ENCODE measurements at places on chromosomes 13 and 19.

GRCh38 chr13:75050419-75051046 is 431.4 kb downstream of the TBC1D4 start:
- no peaks in the 10 kb centered on the region for H3K36me3 ChIP-seq
- no peaks in the 10 kb centered on the region for H3K4me1 ChIP-seq
- H3K27ac ChIP-seq: no peak overlapping the region
- H3K4me3 ChIP-seq: no peak overlapping the region

DNA sequence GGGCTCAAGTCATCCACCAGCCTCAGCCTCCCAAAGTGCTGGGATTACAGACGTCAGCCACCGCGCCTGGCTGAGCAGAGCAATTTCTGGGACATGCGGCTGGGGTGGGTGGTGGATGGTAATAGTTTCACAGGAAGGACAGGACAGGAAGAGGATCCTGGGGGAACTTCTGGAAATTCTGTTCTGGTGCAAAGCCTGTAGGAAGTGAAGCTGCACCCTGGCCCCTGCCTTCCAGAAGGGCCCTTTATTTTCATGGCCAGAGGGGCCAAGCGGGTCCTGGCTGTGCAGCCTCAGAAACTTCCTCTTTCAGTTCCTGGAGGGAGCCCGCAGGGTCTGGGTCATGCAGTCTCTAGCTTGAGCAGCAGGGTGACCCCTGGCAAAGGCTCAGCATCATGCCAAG is 15.7 kb downstream of the FEM1A start:
- H3K4me3 ChIP-seq: no peak overlapping the region
- peak; percentile 75 for DNase-seq

- H3K27me3 ChIP-seq: no peaks in the 10 kb centered on the region
- DNase-seq: no peak
- no peak overlapping the region for H3K4me3 ChIP-seq
- H3K4me1 ChIP-seq: no peaks in the 10 kb centered on the region
- H3K36me3 ChIP-seq: no peaks in the 10 kb centered on the region
Observed at GRCh38 chr13:35767256-35767976, 290.9 kb upstream of the MAB21L1 start.

DNA sequence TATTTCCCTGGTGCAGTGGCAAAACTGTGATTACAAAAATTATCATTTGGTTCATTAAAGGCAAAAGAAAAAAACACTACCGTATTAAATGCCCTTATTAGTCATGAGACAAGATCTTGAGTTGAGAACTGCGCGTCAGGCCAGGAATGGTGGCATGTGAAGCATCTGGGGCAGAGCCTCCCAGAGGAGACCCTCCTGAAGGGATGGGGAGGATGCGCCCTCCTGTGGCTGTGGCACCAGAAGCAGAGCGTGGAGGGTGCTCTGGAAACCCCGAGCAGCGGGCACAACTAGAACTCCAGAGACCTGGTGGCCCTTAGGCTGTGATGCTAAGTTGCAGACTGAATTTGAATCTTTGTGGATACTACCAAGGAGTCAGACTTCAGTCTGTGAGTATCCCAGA is 11.5 kb downstream of the CUL4A start:
- no peak for DNase-seq
- no peaks in the 10 kb centered on the region for H3K27me3 ChIP-seq
- no peak overlapping the region for H3K4me3 ChIP-seq
- H3K36me3 ChIP-seq: peaks cover 6% of the 10 kb centered on the region
- H3K4me1 ChIP-seq: peaks cover 17% of the 10 kb centered on the region
- H3K27ac ChIP-seq: no peak overlapping the region

- H3K4me3 ChIP-seq: no peak overlapping the region
- DNase-seq: peak; percentile 82
- peak overlapping the region; percentile 13 for H3K27ac ChIP-seq
Observed at GRCh38 chr19:10812902-10813404, 23.1 kb downstream of the TMED1 start.

DNA sequence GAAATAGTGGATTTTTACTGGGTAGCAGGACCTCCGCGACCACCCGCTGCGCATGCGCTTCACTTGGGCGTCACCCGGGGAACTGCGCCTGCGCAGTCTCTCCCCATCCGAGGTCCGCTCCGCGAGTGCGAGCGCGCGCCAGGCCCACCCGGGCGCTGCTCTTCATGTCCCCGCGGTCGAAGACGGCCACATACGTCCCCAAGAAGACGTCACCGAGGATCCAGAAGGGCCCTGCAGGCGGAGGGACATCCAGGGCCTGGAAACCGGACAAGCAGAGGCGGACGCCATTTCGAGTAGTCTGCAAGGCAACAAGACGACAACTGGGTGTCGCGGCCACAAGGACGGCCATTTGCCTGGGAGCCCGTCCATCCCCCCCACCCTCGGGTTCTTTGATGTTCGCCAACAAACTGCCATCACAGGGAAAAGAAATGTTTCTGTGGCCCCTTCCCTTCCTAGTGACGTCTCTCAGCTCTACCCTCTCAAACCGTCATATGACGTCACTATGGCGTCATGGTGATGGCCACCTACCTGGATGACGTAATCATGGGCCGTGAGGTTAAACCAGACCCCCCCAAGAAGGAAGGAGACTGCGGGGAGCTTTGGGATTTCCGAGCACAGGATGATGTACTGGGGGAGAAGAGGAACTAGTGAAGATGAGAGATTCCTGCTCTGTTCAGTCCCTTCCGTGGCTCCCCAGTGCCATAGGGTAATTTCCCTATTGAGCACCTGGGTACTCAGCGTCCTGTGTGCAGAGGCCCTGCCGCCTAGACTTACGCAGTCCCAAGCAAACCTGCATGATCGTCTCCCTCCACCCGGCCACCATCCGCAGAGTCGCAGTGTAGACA is 6.7 kb downstream of the NAPSA start:
- peak; percentile 78 for DNase-seq
- no peaks in the 10 kb centered on the region for H3K27me3 ChIP-seq
- H3K4me1 ChIP-seq: peaks cover 3% of the 10 kb centered on the region

GRCh38 chr19:3707868-3708206 is 347 bp upstream of the TJP3 start:
- H3K27ac ChIP-seq: no peak overlapping the region
- no peak for DNase-seq
- no peak overlapping the region for H3K4me3 ChIP-seq
- peaks cover 47% of the 10 kb centered on the region for H3K27me3 ChIP-seq
- H3K4me1 ChIP-seq: no peaks in the 10 kb centered on the region

GRCh38 chr19:55228015-55228391 is 560 bp downstream of the TMEM86B start:
- no peak overlapping the region for H3K4me3 ChIP-seq
- H3K27me3 ChIP-seq: no peaks in the 10 kb centered on the region
- H3K27ac ChIP-seq: no peak overlapping the region
- H3K36me3 ChIP-seq: peaks cover 82% of the 10 kb centered on the region
- no peak for DNase-seq

- H3K27ac ChIP-seq: peak overlapping the region; percentile 13
- no peak overlapping the region for H3K4me3 ChIP-seq
- DNase-seq: peak; percentile 87
- peaks cover 6% of the 10 kb centered on the region for H3K36me3 ChIP-seq
- H3K4me1 ChIP-seq: peaks cover 21% of the 10 kb centered on the region
Observed at GRCh38 chr13:98216135-98216565, 39.1 kb upstream of the RNF113B start.

DNA sequence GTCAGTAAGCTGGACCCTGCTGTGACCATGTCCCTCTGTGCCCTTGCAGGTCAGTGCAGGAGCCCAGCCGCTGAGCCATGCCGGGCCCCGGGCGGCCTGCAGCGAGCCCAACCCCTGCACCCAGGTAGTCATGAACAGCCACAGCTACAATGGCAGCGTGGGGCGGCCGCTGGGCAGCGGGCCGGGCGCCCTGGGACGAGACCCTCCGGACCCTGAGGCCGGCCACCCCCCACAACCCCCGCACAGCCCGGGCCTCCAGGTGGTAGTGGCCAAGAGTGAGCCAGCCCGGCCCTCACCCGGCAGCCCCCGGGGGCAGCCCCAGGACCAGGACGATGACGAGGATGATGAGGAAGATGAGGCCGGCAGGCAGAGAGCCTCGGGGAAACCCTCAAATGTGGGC is 6.9 kb downstream of the KCNN1 start:
- H3K4me3 ChIP-seq: no peak overlapping the region
- H3K27me3 ChIP-seq: peaks cover 35% of the 10 kb centered on the region
- no peak for DNase-seq

- H3K36me3 ChIP-seq: no peaks in the 10 kb centered on the region
- DNase-seq: no peak
- H3K27ac ChIP-seq: no peak overlapping the region
- H3K27me3 ChIP-seq: no peaks in the 10 kb centered on the region
- peaks cover 8% of the 10 kb centered on the region for H3K4me1 ChIP-seq
- H3K4me3 ChIP-seq: no peak overlapping the region
Observed at GRCh38 chr13:83503424-83503823, 378.9 kb downstream of the SLITRK1 start.

GRCh38 chr13:90445179-90445578 is 902.3 kb upstream of the MIR17HG start:
- no peak for DNase-seq
- H3K27me3 ChIP-seq: no peaks in the 10 kb centered on the region
- no peak overlapping the region for H3K27ac ChIP-seq
- no peaks in the 10 kb centered on the region for H3K36me3 ChIP-seq

DNA sequence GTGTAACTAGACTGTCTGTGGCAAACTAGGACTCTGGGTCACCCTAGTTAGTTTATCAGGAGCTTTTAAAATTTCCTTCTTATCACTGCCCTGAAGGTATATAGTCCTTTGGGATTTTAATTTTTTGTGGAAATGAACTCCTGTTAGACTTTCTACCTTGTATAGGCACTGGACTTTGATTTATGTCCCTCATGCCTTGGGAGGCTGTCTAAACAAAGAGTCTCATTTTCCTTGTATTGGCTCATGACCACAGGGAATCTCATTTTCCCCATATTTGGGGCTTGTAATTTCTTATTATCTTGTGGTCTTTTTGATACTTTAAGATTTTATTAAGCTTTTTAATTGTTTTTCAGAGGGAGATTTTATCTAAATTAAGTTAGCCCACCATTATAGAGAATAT is 21.4 kb downstream of the KCTD4 start:
- no peak overlapping the region for H3K27ac ChIP-seq
- peaks cover 9% of the 10 kb centered on the region for H3K4me1 ChIP-seq
- no peak for DNase-seq
- no peaks in the 10 kb centered on the region for H3K27me3 ChIP-seq
- H3K36me3 ChIP-seq: no peaks in the 10 kb centered on the region
- H3K4me3 ChIP-seq: no peak overlapping the region

DNA sequence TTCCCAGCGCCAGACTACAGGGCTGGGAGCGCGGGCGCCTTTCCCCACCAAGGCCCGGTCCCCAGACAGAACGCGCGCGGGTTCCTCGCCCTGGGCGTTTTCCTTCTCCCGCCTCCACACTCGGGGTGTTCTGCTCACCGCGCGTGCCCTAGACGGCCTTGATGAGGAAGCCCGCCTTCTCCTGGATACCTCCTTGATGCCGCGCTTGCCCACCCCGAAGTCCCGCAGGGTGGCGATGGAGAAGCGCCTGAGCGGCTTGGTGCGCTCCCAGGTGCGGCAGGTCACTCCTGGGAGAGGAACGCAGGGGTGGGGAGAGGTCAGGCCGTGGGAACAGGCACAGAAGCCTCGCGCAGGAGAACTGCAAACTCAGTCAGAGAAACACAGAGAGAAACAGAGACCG is 34.8 kb downstream of the CYP2B6 start:
- H3K4me3 ChIP-seq: no peak overlapping the region
- DNase-seq: no peak
- no peaks in the 10 kb centered on the region for H3K4me1 ChIP-seq
- H3K27me3 ChIP-seq: no peaks in the 10 kb centered on the region

DNA sequence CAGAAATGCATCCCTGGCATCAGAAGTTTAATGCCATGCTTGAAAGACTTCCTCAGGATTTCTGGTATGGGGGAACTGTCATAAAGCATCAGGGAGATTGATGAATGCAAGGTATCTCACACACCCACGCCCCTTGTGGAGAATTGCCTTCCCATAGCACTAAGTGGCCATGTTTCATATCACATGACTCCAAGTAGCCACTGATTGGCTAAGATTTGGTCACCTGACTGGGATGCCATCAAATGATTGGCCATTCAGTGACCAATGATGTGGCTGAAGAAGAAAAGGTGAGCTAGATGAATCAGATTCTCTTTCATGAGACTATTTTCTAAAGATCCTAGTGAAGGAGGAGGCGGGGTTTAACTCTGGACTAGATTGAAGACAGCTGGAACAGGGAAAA is 7.3 kb downstream of the KLK8 start:
- H3K4me1 ChIP-seq: no peaks in the 10 kb centered on the region
- H3K4me3 ChIP-seq: no peak overlapping the region
- no peak for DNase-seq
- H3K27me3 ChIP-seq: no peaks in the 10 kb centered on the region
- no peaks in the 10 kb centered on the region for H3K36me3 ChIP-seq

DNA sequence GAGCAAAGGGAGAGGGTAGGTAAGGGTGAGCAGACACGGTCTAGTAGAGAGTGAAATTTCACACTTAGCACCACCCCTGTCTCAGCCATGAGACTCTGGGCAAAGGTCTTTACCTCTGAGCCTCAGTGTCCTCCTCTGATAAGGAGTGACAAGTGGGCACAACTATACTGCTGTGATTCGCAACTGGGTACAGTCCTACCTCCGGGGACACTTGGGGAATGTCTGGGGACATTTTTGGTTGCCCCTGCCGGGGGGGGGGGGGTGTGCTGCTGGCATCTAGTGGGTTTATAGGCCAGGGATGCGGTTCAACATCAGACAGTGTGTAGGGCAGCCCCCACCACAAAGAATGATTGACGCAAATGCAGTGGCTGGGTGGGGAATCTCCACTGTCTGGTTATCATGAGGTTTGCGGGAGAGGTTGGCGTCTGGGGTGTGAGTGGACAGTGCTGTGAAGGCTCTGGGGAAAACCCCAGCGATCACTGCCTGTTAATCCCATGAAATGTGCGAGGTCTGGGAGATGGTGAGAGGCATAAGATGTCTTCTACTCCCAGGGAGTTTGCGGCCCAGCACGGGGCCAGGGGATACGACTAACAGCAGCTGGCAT is 4.3 kb downstream of the NACC1 start:
- peaks cover 22% of the 10 kb centered on the region for H3K4me1 ChIP-seq
- no peak overlapping the region for H3K27ac ChIP-seq
- no peaks in the 10 kb centered on the region for H3K36me3 ChIP-seq
- H3K27me3 ChIP-seq: no peaks in the 10 kb centered on the region

GRCh38 chr13:113369881-113370280 is 6.0 kb upstream of the GRTP1 start:
- H3K27ac ChIP-seq: no peak overlapping the region
- no peaks in the 10 kb centered on the region for H3K27me3 ChIP-seq
- peak; percentile 53 for DNase-seq
- H3K4me3 ChIP-seq: no peak overlapping the region
- peaks cover 3% of the 10 kb centered on the region for H3K4me1 ChIP-seq
